ENCODE measurements at places on chromosomes 3 and 15. TPM values are rescaled to one million over a fixed set of nuclear protein-coding genes. Genes with fewer than 3 reads are reported as not detected.

- DNase-seq, result no peak
Measured at GRCh38 chr15:90423801-90424319, 35.8 kb downstream of the IQGAP1 start.

GRCh38 chr3:59368900-59369675 lies 319.3 kb upstream of the CFAP20DC start:
- no peak for DNase-seq

DNA sequence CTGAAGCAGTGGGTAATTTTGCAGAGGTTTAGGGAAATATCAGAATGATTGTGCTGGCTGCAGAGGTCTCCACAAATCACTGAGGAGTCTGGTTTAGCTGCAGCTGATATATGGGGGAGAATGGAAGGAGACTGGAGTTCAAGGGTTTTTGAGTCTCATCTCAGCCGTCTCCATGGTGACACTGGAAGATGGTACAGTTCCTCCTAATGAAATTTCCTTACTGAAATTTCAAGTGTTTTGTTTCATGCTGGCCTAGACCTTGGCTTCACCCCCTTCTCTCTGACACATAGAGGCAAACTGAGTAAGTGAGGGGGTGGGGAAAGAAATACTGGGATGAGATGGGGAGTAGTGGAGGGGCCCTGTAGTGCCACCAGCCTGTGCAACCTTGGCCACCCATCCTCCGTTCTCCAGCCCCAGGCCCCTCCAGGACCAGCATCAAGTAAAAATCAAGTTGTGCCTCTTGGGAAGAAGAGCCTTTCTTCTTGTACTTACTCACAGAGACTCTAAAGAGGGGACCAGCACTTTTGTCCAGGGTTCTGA lies 17.8 kb upstream of the MORF4L1 start:
- DNase-seq, result no peak

Gene KBTBD12
- not detected for total RNA-seq

- DNase-seq, result no peak
Measured at GRCh38 chr3:116155841-116156240, 289.4 kb downstream of the LSAMP start.

DNA sequence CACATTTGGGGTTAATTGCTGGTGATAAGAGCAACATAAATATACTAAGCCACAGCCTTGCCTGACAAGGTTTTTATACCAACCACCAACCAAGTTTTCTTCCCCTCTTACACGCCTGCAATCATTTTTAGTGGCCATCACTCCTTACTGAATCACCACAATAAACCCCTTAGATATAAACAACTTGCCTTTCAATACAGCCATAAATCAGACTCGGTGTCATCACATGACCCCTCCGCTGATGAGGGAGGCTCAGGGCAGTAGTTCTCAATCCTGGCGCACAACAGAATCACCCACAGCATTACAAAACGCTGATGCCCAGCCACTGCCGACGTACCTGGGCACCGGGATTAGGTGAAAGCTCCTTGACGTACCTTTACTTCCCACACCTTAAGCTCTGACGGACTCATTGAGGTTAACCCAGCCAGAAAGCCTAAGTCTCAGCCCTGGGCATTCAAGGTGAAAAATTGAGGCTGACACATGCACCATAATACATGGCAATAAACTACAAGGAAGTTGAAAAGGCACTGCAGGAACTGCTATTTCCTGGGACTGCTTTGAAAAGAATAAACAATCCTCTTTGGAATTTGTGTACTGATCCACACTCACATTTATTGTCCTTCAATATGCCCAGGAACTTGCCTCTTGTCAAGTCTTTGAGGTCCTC lies 17.1 kb downstream of the ADCY5 start:
- no peak for DNase-seq

GRCh38 chr3:53273146-53273670 lies 17.4 kb upstream of the TKT start:
- DNase-seq, result no peak

- DNase-seq, result no peak
Measured at GRCh38 chr3:72323773-72324172, 524.5 kb downstream of the SHQ1 start.

GRCh38 chr3:100069472-100069871 lies 44.8 kb downstream of the FILIP1L start:
- DNase-seq, result peak; percentile 27

Gene SH2D7
- not detected for total RNA-seq

DNA sequence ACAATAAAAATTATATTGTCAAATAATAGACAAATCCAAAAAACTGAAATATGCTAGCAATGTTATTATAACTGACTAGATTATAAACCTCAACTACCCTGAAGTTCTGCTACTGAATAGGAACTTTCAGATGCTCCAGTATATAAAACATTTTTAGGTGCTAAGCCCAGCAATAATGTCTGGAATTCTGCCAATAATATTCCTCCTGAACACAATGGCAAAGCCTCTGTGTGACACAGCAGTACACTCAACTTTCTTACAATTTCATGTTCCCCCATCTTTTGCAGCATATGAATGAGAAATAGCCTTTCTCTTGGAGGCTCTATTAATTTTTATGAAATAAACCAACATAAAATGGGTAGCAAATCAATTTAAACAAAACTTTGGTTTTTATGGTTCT lies 29.5 kb downstream of the ATOSA start:
- DNase-seq, result no peak

- DNase-seq, result peak; percentile 5
Measured at GRCh38 chr3:64595253-64595694, 92.5 kb downstream of the ADAMTS9 start.

- no peak for DNase-seq
Measured at GRCh38 chr3:123361071-123361470, 87.8 kb downstream of the ADCY5 start.

- DNase-seq, result no peak
Measured at GRCh38 chr3:187568171-187568570, 102.0 kb downstream of the SST start.

GRCh38 chr15:74043425-74044266 lies 38.7 kb downstream of the GOLGA6A start:
- DNase-seq, result no peak

DNA sequence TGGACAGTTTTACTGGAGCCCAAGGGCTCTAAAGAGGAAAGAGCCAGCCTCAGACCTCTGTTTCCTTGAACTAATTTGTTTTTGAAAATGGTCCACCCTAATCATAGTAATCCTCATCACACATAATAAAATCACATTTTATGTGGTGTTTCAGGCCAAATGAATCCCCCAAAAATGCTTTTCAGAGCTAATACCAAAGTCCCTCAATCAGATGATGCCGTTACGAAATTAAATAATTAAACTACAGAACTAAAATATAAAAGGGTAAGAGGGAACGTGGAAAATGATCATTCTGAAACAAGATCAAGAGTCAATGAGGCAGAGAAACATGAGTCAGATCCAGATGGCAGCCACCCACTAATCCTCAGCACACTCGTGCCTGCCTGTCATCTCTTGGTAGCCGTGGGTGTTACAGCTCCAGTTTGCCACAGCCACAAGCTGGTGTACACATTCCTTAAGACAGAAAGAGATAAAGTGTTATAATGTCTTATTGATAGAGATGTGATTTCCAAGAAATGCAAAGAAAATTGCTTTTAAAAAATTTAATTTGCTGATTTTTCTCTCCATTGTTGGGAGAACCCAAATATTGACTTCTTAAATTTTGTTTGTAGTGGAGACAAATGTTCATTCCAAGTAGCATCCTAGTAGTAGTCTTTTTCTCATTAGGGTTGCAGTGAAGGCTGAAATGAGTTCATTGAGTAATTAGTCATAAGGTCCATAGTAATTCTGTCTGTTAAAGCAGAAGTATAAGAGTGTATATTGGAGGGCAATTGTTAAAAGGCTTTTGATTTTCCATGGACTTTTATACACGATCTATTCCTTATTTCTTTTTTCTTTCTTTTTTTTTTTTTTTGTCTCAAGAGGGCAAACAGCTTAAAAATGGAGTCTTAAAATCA lies 104.2 kb downstream of the AGBL1 start:
- DNase-seq, result no peak

Gene CCDC13
- not detected for total RNA-seq

- no peak for DNase-seq
Measured at GRCh38 chr15:78232951-78233350, 1.4 kb downstream of the ACSBG1 start.

- no peak for DNase-seq
Measured at GRCh38 chr15:62324382-62324781, 159.3 kb upstream of the C2CD4B start.

Gene IMPG2
- 0.17 TPM for total RNA-seq

DNA sequence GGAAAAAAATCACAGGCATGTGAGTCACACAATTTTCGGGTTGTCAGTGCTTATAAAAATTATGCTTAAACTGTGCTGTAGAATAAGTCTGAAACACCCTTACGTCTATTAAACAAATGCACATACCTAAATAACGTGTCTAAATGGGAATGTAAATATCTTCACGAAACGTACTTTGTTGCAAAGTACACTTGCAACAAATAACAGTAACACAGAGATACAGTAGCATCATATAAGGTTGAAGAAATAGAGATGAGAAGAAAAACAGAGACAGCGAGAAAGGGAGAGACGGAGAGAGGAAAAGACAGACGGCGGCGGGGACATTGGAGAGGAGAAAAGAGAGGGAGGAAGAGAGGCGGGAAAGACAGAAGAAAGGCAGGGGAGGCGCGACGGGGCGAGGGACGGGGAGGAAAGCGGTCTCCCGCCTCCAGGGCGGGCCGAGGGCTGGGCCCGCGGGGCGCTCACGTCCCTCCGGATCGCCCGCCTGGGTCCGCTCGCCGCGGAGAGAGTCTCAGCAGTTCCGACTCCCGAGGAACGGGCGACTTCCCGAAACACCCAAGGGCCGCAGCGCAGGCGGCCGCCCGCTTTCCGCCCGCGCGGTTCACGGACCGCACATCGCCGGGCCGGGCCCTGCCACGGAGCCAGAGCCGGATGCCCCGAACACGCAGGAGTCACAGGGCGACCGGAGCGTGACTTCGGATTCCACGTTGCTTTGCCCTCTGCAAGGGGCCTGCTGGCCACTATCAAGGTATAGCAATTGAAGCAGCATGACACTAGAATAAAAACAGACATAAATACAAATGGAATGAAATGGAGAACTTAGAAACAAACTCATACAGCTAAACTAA lies 153.4 kb downstream of the LMLN start:
- no peak for DNase-seq

DNA sequence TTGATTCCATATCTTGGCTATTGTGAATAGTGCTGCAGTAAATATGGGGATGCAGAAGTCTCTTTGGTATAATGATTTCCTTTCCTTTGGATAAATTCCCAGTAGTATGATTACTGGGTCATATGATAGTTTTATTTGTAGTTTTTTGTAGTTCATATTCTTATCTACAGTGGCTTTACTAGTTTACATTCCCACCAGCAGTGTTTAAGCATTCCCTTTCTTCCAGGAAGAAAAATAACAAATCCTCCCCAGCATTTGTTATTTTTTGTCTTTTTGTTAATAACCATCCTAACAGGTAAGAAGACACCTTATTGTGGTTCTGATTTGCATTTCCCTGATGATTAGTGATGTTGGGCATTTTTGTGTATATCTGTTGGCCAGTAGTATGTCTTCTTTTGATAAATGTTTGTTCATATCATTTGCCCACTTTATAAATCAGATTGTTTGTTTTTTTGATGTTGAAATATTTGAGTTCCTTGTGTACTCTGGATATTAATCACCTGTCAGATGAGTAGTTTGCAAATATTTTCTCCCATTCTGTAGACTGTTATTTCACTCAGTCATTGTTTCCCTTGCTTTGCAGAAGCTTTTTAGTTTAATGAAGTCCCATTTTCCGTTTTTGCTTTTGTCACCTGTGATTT lies 163.3 kb upstream of the THRB start:
- peak; percentile 72 for DNase-seq

- DNase-seq, result no peak
Measured at GRCh38 chr3:106740116-106740515, 637.1 kb upstream of the CCDC54 start.

- DNase-seq, result no peak
Measured at GRCh38 chr3:15307580-15307979, 24.8 kb downstream of the SH3BP5 start.

Gene PTH1R
- total RNA-seq, result not detected

Gene SRGAP3
- total RNA-seq, result 9.6 TPM

- peak; percentile 97 for DNase-seq
Measured at GRCh38 chr15:90154861-90155626, 46.1 kb upstream of the SEMA4B start.

GRCh38 chr3:153552887-153553604 lies 391.0 kb downstream of the RAP2B start:
- DNase-seq, result no peak

DNA sequence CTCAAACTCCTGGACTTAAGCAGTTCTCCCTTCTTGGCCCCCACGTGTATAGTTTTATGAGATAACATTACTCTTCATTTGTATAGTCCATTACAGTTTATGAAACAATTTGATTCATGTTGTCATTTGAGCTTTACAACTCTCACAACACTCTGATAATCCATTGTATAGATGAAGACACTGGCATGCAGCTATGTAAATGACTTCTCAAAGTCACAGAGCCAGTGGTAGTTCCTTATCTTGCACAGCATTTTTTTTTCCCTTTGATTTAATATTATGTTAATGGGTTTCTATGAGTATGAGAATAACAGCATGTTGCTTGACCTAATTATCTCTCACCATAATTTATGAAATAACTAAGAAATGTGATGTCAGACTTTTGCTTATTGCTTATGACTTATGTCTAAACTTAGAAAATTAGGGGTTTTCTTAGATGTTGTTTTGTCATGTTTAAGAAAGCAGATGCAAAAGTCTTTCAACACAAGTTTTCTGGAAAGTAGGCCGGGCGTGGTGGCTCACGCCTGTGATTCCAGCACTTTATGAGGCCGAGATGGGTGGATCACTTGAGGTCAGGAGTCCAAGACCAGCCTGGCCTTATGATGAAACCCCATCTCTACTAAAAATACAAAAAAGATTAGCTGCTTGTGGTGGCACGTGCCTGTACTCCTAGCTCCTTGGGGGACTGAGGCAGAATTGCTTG lies 13.3 kb downstream of the VPS8 start:
- no peak for DNase-seq

DNA sequence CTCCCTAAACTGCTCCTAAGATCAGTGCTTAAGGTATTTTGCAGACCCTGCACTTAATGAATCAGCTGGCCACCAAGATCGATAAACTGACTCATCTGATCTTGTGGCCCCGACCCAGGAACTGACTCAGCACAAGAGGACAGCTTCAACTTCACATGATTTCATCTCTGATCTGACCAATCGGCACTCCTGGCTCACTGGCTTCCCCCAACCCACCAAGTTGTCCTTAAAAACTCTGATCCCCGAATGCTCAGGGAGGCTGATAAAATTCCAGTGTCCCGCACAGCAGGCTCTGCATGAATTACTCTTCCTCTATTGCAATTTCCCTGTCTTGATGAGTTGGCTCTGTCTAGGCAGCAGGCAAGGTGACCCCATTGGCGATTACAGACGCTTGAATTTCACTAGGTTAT lies 13.5 kb downstream of the HTR3E start:
- DNase-seq, result peak; percentile 89

Data from PC-3 (cell line).